ENCODE measurements at places on chromosomes 16 and 17. TPM values are rescaled to one million over a fixed set of nuclear protein-coding genes. Genes with fewer than 3 reads are reported as not detected.

DNA sequence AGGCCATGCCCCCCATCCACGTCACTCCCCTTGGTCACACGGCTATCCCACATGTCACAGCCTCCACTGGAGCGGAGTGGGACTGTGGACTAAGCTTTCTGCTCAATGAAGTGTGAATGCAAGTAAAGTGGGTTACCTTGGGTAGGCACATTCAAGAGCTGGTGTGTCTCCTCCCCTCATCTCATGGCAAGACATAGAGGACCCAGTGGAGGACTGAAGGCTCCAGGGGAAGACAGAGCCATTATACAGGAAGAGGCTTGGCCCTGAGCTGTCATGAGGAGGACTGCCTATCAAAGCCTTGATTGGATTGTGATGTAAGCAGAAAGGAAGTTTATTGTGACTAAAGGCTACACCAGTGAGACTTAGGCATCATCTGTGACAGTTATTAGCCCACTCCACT is 129.2 kb upstream of the CCL2 start:
- no peak for ATAC-seq

DNA sequence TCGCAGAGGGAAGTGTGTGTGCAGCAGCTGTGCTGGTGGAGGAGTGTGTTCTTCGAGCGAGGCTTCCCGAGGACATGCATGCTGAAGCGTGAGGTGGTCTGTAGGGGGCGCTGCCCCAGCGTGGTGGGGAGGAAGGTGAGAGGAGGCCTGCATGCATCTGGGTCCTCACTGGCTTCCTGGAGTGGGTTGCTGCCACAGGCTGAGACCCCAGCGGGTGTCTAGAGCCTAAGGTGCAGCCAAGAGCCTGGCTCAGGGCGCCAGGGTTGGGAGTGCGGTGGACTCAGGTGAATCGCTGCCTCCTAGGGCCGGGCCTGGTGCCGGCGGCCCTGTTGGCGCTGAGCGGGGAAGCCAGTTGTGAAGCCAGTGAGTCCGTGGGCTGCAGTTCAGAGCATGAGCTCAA is 7.5 kb upstream of the HSD3B7 start:
- no peak for ATAC-seq

DNA sequence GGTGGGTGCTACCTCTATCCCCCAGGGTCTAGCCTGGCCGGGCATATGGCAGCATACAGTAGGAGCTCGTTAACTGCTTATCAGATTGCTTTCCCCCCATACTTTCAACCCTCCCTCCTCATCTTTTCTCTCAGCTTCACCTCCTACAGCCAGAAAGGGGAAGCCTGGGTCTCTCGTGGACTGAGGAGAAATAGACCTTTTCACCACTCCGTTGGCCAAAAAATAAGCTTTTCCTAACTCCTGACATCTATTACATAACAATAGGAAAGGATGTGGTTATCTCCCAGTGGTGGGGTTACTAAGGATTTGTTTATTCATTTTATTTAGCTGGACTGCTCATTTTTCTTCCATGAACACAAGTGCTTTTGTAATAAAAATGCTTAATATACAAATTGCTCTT is 9.0 kb upstream of the CXCL16 start:
- no peak for ATAC-seq

- ATAC-seq, result no peak
Measured at GRCh38 chr16:1293921-1294656, 15.3 kb upstream of the UBE2I start.

Gene P3H4
- 0.89 TPM for total RNA-seq

Gene PIK3R5
- 78.6 TPM for total RNA-seq

All from activated T-helper 17 cell treated with anti-CD3 and anti-CD28 coated beads, Interleukin-2, amount 50 U/mL, for 72 hours (primary cell).